ENCODE measurements at places on chromosomes 6 and 20.

DNA sequence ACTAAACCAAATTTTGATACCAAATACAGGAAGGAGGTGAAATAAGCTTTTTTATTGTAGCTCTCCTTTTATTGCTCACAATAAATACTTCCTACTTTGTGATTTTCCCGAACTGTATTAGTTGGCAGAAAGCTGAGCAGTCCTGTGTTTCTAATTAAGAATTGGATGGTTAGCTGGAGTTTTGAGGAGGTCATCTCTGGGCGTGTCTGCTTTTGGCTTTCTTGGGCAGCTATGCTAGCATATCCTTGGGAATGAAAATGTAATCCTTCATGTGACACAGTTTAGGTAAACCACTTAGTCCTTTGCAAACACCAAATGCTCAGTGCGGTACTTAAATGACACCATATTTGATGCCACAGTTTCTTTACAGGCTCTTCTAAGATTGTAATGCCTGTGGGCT lies 67.5 kb downstream of the MTHFD1L start:
- DNase-seq: no peak

DNA sequence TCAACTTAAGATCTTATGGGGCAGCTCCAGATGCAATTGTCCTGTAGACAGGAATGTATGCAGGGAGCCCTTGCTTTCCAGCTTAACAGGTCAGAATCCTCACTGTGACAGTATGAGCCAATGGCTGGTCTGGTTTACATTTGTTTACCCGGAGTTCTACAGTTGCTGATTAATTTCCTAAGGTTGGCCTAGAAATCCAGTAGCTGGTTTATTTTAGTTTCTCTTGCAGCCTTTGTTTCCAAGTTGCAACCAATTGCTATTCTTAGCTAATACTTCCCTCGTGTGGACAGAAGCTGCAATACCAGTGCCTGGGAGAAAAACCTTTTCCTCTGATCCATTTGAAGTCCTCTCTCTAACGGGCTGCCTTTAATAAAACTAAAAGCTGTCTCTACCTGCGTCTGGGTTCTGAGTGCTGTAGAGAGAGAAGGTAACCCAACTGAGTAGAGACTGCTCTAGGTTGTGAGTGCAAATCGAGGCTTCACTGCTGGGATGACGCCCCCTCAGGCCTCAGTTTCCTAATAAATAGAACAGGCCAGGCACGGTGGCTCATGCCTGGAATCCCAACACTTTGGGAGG lies 45.9 kb downstream of the ZNF217 start:
- DNase-seq: no peak

DNA sequence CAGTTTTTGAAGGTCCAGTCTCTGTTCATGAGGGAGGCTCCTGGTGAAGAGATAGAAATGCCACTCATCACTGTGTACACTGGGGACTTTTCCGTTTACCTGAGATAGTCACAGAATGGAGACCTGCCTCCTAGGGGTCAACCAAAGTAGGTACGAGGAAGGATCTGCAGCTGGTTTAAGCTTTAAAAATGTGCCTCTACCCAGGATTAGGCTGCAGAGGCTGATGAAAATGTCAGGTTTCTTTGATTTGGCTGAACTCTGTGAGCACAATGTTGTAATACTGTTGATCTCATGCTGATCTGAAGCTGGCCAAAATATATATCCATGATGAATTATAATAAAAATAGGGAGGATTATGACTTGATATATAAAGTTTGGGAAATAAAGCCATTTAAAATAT lies 182.7 kb downstream of the ADAT2 start:
- DNase-seq: no peak

DNA sequence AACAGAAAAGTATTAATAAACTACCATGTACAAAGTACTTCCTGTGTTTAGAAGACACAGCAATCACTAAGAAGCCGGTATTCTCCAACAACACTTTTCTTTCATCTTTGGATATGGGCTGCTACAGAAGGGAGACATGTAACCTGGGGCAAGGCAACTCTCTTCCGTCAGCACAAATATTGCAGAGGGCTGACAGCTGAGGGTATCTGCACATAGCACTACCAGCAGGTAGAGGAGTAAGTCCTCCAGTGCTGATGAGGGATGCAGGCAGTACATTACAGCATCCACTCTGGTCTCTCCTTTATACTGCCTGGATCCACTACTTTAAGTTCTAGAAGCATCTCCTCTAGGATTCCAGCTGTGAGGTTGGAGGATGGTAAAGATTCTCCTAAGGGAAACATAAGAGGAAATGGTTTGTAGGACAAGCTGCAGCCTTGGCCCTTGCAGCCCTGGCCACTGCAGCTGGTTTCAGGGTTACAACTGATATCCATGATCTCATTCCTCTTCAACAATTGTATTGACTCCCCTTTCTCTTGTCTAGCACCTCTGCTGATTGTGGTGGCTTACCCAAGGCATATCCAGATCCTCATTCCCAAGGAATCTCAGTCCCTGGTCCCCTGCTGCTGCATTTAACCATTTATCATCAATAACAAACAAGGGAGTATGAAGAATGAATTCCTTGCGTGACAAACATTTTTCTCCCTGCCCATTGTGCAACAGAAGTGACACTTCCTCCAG lies 110.7 kb upstream of the ADGRF1 start:
- DNase-seq: no peak

DNA sequence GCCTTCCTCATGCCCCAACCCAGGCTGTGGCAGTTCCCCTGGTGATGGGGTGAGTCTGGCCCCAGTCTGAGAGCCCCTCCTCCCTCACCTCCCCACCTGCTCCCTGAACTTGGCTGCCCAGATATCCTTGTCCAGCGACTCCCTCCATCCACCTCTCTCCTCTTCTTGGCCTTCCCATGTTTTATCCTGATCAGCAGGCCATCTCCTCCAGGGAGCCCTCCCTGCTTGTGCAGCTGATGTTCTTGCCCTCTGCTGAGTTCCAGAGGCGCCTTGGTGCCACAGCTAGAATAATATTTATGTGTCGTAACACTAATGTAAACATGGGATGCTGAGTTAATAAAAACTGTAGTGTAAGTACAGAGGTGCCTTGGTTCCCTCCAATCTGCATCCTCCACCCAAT lies 10.4 kb upstream of the IP6K3 start:
- no peak for DNase-seq

GRCh38 chr6:21844120-21844917 lies 250.8 kb downstream of the SOX4 start:
- no peak for DNase-seq

- DNase-seq: no peak
These were observed 28.1 kb downstream of the SNRNP48 start for GRCh38 chr6:7617801-7618764.

GRCh38 chr6:33177552-33178446 lies 14.5 kb downstream of the COL11A2 start:
- DNase-seq: peak; percentile 33

DNA sequence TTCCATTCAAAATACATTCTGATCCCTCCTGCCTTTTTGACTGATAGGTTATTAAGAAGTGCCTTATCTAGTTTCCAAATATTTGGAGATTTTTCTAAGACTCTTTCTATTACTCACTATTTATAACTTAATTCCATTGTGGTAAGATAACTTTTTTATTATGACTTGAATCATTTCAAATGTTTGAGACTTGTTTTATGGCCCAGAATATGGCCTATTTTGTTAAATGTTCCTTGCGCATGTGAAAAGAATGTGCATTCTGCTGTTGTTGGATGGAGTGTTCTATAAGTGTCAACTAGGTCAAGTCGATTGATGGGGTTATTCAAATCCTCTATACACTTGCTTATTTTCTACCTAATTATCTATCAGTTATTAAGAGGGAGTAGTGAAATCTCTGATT lies 13.1 kb upstream of the TCP11 start:
- DNase-seq: no peak

- DNase-seq: no peak
These were observed 103.3 kb downstream of the ARHGAP18 start for GRCh38 chr6:129606664-129607063.

GRCh38 chr6:112221561-112221960 lies 32.8 kb downstream of the LAMA4 start:
- no peak for DNase-seq

- DNase-seq: no peak
These were observed 103.7 kb upstream of the NT5E start for GRCh38 chr6:85346196-85346595.

DNA sequence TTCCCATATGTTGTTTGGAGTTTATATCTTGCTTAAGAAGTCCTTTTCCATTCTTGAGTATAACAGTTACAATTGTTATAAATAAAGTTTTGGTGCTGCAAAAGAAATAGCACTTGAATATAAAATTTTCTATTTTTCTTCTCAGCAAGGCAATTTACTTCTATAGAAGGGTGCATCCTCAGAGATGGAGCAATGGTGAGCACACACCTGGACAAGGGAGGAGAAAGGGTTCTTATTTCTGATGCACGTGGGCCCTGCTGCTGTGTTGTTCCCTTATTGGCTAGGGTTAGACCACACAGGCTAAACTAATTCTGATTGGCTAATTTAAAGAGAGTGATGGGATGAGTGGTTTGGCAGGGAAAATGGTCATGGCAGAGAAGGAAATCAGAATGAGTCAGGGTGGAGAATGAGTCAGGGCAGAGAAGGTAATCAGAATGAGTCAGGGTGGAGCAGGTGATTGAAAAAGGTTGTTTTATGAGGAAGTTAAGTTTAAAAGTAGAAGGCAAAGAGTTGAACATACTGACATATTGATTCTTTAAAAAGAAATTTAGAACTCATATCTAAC lies 38.0 kb downstream of the CST8 start:
- no peak for DNase-seq

DNA sequence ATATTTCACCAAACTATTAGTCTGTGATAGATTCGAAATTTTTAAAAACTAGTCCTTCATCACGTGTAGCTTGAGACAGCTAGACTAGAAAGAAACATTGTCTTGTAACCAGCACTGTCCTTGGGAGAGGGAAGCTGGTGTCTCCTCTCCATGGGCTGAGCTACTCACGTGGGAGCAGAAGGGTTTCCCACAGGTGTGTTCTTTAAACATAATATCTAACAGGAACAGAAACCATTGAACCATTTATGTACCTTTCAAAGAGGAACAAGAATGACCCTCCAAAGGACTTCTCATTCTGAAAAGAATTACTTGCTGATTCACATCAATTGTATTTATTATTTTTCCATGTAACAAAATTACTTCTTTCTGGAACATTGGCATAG lies 72.4 kb upstream of the SYNJ2 start:
- no peak for DNase-seq

Data from RWPE2 (cell line).